A549 treated with CpdA at 1 μM for 4 hours (cell line): ENCODE measurements at places on chromosomes 12 and 14. TPM values are rescaled to one million over a fixed set of nuclear protein-coding genes. Genes with fewer than 3 reads are reported as not detected.

VRTN gene
- total RNA-seq, result not detected in 5 replicates

CCND2 gene
- not detected in 5 replicates for total RNA-seq

MIS18BP1 gene
- 20.6 to 39.9 TPM (median 21.6 TPM) in 5 replicates for total RNA-seq

DNAH10 gene
- 0.15 to 0.36 TPM (median 0.19 TPM) in 5 replicates for total RNA-seq

SIX6 gene
- not detected in 5 replicates for total RNA-seq

DAO gene
- total RNA-seq, result not detected in 5 replicates

SPTB gene
- 0.75 to 1.1 TPM (median 0.98 TPM) in 5 replicates for total RNA-seq

KLRD1 gene
- total RNA-seq, result not detected in 5 replicates

SRRM4 gene
- total RNA-seq, result not detected in 5 replicates

FLRT2 gene
- 3.3 to 5.0 TPM (median 3.8 TPM) in 5 replicates for total RNA-seq

MYF6 gene
- not detected in 5 replicates for total RNA-seq

CPNE6 gene
- total RNA-seq, result not detected in 5 replicates

CLEC4C gene
- not detected in 5 replicates for total RNA-seq

CELA1 gene
- total RNA-seq, result not detected in 5 replicates

SLC6A13 gene
- 0.21 to 0.66 TPM (median 0.51 TPM) in 4 of 5 replicates, not detected in the other for total RNA-seq

NEDD8 gene
- total RNA-seq, result 443 to 489 TPM (median 464 TPM) in 5 replicates

OR4N5 gene
- not detected in 5 replicates for total RNA-seq

ZC2HC1C gene
- 2.2 to 3.1 TPM (median 2.8 TPM) in 5 replicates for total RNA-seq

KLHDC1 gene
- 0.25 to 0.50 TPM (median 0.28 TPM) in 5 replicates for total RNA-seq

OR4E2 gene
- not detected in 5 replicates for total RNA-seq
